ENCODE measurements at places on chromosomes 6 and 20.

DNA sequence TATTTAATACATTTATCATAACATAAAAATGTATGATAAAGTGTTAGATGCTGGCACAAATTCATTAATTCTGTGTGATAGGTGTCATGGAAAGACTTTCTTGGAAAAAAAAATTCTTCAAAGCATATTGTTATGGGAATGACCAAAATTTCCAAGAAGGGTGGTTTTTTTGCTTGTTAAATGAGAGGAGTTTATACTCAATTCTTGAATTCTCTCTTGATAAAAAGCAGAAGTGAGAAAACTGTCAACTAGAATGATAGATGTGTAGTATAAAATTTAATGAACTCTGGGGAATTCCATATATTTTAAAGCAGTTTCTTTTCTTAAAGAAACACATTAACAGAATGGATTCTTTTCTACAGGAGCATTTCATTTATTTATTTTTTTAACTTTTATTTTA is 62.0 kb upstream of the SNAP91 start:
- DNase-seq = no peak

DNA sequence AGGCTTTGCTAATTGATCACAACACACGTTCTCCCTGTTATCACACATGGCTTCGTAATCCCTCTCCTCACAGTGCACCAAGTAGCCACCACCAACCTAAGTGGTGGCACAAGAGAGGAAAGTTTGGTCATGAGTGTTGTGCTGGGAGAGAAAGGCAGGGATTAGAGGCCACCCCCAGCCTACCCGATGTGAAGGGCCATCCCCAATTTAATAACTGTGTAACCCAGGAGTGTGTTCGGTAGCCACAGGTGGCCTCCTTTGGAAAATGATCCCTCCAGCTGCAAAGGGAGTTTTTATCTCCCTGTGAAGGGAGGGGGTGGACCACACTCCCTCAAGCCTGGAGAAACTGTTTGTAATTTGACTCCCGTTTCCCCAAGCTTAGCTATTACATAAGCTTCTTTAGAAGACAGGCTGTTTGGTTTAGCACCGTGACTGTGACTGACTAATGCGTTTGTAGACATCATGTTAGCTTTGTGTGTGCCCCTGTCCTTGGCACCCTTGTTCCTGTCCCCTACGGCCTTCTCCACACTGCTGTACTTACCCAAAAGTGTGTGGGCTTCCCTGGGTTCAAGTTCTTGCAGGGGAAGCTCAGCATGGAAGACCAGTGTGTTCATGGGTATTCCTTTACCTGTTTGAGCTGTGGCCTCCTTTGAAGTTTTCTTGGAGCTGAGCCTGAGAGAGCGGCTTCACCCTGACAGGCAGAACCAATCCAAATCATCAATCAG is 20.6 kb downstream of the PPP1R16B start:
- no peak for DNase-seq

DNA sequence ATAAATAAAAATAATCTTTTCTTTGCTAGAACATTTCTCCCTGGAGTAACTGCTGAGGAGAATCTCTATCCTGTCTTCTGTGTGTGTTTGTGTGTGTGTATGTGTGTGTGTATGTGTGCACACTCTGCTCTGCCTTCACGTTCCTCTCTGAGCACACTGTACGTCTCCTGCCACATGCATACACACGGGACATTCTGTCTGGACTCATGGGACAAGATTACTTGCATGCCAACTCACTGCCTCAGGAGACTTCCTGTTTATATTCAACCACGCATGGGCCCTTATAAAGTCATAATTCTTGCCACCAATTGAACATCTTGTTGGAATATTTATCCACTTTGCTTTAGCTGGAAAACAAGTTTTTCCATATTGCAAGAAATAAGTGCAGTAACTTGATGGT is 930.6 kb downstream of the KIF16B start:
- no peak for DNase-seq

DNA sequence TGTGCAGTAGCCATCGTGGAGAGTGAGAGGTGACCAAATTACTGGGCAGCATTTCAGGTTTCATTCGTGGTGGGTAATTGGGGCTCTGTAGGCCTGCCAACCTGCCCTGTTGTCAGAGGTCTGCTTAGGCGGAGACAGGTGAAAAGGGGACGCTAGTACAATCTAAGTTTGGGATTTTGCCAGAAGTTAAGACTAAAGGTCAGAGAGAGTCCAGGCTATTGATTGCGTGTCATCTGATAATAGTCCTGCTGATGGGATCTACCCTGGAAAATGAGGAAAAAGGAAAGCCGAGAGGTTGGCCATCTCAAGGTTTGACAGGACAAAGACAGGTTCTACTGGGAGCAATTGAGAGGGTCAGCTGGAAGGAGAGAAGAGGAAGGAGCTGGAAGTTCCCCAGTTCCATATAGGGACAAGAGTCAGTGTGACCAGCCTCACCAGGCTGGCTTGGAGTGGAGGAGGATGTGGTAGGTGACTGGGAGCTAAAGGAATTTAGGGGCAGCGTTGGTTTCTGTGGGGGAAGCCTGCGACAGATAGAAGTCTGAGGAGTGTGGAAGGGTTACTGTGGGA is 10.9 kb downstream of the ARFGEF2 start:
- no peak for DNase-seq

- no peak for DNase-seq
Observed at GRCh38 chr6:135527116-135527959, 29.8 kb upstream of the AHI1 start.

DNA sequence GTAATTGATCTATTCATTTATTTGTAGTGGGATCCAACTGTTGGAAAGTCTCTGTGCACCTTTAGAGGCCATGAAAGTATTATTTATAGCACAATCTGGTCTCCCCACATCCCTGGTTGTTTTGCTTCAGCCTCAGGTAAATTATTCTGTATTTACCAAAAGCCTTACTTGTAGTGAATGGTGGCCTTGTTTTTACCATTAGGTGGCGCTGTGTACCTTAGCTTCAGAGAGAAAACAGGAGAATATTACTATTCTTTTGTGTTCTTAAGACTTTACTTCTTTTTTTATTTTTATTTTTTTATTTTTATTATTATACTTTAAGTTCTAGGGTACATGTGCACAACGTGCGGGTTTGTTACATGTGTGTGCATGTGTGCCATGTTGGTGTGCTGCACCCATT is 23.7 kb downstream of the PEX7 start:
- no peak for DNase-seq

- no peak for DNase-seq
Observed at GRCh38 chr20:63592661-63593060, 18.6 kb upstream of the HELZ2 start.

- no peak for DNase-seq
Observed at GRCh38 chr20:47843886-47844567, 58.7 kb upstream of the SULF2 start.

DNA sequence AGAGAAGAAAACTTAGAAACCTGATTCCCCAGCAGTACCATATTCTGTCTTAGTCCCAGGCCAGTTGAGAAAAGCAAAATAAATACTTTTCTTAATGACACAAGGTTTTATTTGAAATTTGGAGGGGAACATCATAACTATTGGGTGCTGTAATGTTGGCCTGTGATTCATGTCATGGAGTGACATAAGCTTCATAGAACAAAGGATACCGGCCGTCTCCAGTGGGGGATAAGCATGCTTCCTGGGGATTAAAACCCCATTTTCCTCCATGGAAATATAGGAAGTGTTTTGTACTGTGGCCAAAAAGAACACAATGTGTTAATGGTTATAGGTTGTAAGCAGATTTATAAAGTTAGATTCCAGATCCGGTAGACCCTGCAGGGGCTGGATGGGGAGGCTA is 18.0 kb downstream of the MTHFD1L start:
- no peak for DNase-seq

DNA sequence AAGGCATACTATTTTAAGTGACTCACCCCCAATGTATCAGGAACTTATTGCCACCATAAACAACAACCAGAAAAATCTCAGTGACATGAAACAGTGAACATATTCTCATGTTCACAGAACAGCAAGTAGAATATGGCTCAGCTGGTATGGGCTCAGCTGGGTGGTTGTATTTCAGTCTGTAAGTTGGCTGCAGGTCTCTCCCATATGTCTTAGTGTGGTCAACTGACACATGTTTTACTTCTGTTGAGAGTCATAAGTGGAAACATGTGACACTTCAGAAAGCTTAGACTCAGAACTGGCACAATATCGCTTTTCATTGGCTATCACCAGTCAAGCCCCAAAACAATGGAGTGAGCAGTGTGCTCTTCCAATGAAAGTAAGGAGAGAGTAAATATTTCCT is 574.1 kb downstream of the HAO1 start:
- no peak for DNase-seq

- no peak for DNase-seq
Observed at GRCh38 chr6:12022953-12023388, 10.9 kb downstream of the HIVEP1 start.

- no peak for DNase-seq
Observed at GRCh38 chr6:35300848-35301247, 3.2 kb downstream of the DEF6 start.

GRCh38 chr6:99426451-99426757 is 1.3 kb upstream of the PNISR start:
- DNase-seq = no peak

GRCh38 chr6:41680182-41680965 is 42.1 kb downstream of the MDFI start:
- DNase-seq = no peak

GRCh38 chr20:2741881-2742280 is 49.3 kb downstream of the EBF4 start:
- DNase-seq = no peak

- no peak for DNase-seq
Observed at GRCh38 chr20:63565021-63565698, 8.9 kb downstream of the HELZ2 start.

DNA sequence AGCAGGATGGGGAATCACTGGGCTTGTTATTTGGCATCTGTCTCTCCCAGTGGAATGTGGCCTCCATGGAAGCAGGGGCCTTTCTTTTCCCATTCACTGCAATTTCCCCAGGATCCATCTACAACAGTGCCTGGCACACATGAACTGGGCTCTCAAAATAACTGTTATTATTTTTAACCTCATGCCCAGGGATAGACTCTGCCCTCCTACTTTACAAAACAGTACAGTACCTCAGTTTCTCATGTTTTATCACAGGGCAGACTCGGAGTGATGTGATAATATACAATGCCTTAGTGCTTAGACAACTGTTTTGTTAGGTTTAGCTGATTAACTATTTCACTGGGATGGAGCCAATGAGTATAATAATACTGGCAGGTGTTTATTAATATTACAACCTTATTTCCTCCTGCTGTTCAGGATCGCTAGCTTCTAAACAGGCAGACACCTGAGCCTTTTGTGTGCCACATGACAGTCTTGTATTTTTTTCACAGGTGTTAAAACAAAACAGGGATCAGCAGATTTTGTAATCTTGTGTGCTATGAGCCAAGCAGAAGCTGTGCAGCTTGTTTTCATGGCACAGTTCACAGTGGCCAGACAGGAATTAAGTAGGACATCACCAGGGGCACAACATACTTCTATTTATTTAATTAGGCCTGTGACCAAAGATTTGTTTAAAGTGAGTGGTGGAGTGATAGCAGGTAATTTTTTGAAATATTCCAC is 157.7 kb upstream of the EYA4 start:
- DNase-seq = no peak

GRCh38 chr6:169931261-169931660 is 179.8 kb downstream of the ERMARD start:
- DNase-seq = no peak

DNA sequence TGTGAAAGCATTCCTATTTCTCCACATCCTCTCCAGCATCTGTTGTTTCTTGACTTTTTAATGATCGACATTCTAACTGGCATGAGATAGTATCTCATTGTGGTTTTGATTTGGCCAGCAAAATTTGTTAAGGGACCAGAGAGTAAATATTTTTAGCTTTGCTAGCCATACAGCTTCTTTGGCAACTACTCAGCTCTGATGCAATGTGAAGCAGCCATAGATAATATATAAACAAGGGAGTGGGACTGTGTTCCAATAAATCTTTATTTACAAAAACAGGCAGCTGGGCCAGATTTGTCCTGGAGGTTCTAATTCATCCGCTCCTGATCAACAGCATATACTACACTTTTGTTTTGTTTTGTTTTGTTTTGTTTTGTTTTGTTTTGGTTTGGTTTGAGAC is 202.9 kb downstream of the ZNF217 start:
- no peak for DNase-seq

GRCh38 chr6:30164714-30165113 is 1.4 kb downstream of the TRIM15 start:
- DNase-seq = no peak

GRCh38 chr20:53878262-53879047 is 191.9 kb downstream of the BCAS1 start:
- DNase-seq = no peak

DNA sequence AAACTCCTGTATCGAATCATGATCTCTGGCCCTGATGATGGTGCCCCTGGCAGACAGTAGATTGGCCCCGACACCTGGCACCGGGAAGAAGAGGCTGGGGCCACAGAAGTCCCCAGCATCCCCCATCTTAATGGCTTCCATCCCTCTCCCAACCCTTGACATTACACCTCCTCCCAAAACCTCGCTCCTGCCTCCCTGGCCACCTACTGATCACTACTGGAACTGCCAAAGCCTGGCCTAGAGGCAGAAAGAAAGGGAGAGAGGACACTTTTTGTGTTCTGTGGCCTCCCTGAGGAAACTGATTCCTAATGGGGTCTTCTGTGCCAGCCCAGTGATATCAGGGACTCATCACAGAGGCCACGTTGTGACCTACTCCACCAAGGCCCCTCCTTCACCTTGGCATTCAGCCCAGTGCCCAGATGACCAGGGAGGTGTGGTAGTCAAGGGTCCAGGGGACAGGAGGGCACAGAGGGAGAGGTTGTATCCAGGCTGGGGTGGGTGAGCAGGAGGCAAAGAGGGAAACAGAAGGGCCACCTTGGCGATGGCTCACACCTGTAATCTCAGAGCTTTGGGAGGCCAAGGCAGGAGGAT is 6.1 kb downstream of the C20orf173 start:
- DNase-seq = no peak

GRCh38 chr6:129801909-129802308 is 59.2 kb downstream of the TMEM244 start:
- no peak for DNase-seq

GRCh38 chr20:46307999-46308257 is 370 bp downstream of the CDH22 start:
- no peak for DNase-seq

- no peak for DNase-seq
Observed at GRCh38 chr6:52958546-52959255, 36.4 kb downstream of the GSTA4 start.

- DNase-seq = no peak
Observed at GRCh38 chr6:37204014-37204751, 34.2 kb downstream of the PIM1 start.

GRCh38 chr6:32097364-32097763 is 11.8 kb downstream of the TNXB start:
- DNase-seq = no peak

DNA sequence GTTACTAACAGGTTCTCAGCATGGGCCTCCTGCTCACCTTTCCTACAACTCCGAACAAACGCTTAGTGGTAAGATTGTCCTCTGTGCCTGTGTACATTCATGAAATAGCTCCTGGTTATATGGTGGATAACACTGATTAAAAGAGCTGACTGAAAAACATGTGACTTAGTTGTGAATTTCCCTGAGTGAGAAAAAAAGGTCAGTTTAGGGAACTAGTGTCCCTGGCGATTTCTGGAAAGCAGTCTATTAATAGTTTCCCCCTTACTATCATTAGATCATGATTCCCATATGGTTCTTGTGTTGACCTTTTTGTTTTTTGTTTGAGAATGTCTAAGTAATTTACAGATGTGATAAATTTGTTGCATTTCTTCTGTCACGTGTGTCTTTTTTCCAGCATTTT is 15.6 kb downstream of the SNRPC start:
- no peak for DNase-seq

GRCh38 chr6:24554474-24554873 is 59.7 kb downstream of the ALDH5A1 start:
- no peak for DNase-seq

- DNase-seq = no peak
Observed at GRCh38 chr6:133242637-133243585, 1.8 kb downstream of the EYA4 start.

Data from activated naive CD8-positive, alpha-beta T cell treated with anti-CD3 and anti-CD28 coated beads, Interleukin-2, amount 50 U/mL, for 16 hours (primary cell).